Stomach (tissue), 19 donors: ENCODE measurements at places on chromosomes 5 and 9.

DNA sequence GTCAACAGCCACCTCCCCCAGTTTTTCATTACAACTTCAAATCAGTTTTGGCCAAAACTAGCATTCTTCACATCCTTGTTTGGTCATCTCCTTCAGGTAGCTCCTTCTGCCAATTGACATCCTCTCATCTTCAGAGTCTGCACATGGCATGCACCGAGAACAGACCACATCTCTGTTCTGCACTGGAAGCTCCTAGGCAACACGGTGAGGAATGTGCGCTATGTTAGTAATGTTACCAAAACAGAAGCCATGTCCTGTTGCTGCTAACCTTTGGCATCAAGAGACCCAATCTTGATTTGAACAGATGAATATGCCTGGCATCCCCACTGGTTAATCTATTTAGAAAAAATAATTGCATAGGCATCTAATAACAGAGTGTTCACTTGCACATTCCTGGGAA lies 5.1 kb upstream of the HK3 start:
- H3K36me3 ChIP-seq = peaks cover 73% of the 10 kb centered on the region
- peaks cover 7% of the 10 kb centered on the region for H3K4me1 ChIP-seq
- DNase-seq = no peak
- no peak overlapping the region for H3K4me3 ChIP-seq
- no peaks in the 10 kb centered on the region for H3K27me3 ChIP-seq

DNA sequence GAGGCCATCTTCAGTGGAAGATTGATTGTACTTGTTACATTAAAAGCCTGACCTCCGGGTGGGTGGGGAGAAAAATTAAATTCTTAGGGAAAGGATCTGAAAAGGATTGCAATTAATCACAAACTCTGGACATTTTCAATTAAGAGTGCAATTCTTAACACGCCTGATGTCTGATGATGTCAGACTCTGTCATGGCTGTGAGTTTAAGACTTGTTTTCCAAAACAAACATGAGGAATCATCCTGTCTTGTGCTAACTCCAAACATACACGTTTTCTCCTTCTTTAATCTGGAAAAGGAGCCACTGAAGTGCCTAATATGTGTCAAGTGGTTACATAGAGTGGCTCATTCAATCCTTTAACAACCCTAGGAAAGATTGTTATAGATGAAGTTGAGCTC lies 60.4 kb upstream of the SMIM23 start:
- H3K4me1 ChIP-seq = no peaks in the 10 kb centered on the region
- H3K27me3 ChIP-seq = peaks cover 3% of the 10 kb centered on the region
- no peak for DNase-seq
- no peak overlapping the region for H3K4me3 ChIP-seq

DNA sequence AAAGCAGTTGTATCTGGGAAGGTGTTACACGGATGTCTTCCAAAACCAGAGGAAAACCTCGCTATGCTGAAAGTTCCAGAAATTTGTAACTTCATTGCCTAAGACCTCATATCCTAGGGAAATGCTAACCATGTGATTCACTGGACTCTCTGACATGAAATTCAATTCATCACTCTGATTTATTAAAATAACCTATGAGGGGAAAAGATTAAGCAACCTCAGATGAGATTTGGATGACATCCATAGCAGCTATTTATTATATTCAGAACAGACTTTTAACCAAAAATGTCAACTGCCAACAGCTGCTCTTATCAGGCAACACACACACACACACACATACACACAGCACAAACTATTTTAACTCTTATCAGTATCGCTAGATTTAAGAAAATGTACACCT lies 1006.4 kb upstream of the CTNND2 start:
- DNase-seq = no peak
- no peaks in the 10 kb centered on the region for H3K36me3 ChIP-seq
- no peak overlapping the region for H3K4me3 ChIP-seq
- H3K27ac ChIP-seq = no peak overlapping the region
- no peaks in the 10 kb centered on the region for H3K4me1 ChIP-seq

- no peaks in the 10 kb centered on the region for H3K4me1 ChIP-seq
- no peak for DNase-seq
- H3K27ac ChIP-seq = no peak overlapping the region
- no peak overlapping the region for H3K4me3 ChIP-seq
Measured at GRCh38 chr5:23466401-23466912, 41.0 kb upstream of the PRDM9 start.

- peaks cover 100% of the 10 kb centered on the region for H3K36me3 ChIP-seq
- no peak for DNase-seq
- H3K4me3 ChIP-seq = no peak overlapping the region
- no peak overlapping the region for H3K27ac ChIP-seq
- peaks cover 28% of the 10 kb centered on the region for H3K4me1 ChIP-seq
Measured at GRCh38 chr9:33068991-33069390, 7.5 kb downstream of the SMU1 start.

DNA sequence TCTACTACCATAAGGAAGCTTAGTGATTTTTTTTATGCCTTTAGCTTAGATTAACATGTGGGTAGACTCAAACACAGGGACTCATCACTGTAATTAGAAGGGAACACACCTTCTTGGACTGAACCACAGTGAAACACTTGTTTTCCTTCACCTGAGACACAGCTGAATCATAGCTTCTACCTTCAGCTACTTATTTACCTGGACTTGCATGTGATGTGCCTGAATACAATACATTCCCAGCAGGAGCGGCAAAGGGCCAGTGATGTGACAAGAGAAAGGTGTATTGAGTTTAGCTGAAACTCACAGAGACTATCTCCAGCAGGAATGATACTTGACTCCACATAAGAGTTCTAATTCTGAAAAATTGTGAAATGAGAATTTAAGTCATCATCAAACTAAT lies 37.8 kb downstream of the GRAMD2B start:
- no peaks in the 10 kb centered on the region for H3K4me1 ChIP-seq
- no peaks in the 10 kb centered on the region for H3K36me3 ChIP-seq
- no peak for DNase-seq
- H3K4me3 ChIP-seq = no peak overlapping the region
- H3K27ac ChIP-seq = no peak overlapping the region

- no peaks in the 10 kb centered on the region for H3K36me3 ChIP-seq
- no peak overlapping the region for H3K27ac ChIP-seq
Measured at GRCh38 chr9:1298046-1298445, 247.9 kb downstream of the DMRT2 start.

GRCh38 chr5:43192558-43193180 lies 644 bp downstream of the NIM1K start:
- peak; percentile 65 for DNase-seq
- no peaks in the 10 kb centered on the region for H3K36me3 ChIP-seq
- no peaks in the 10 kb centered on the region for H3K27me3 ChIP-seq
- peak overlapping the region; percentile 28 for H3K27ac ChIP-seq

DNA sequence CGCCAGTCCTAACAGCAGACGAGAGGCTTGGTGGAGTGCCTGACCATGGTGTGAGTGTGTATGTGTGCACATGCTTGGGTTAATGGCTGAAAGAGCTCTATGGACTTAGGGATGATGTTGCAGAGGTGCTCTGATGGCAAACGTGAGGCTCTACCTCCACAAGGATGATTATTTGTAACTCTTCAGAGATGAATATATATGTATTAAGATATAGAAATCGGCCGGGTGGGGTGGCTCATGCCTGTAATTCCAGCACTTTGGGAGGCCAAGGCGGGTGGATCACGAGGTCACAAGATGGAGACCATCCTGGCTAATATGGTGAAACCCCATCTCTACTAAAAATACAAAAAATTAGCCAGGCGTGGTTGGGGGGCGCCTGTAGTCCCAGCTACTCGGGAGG lies 253.4 kb upstream of the CDH18 start:
- H3K27me3 ChIP-seq = no peaks in the 10 kb centered on the region
- no peak overlapping the region for H3K4me3 ChIP-seq
- H3K27ac ChIP-seq = no peak overlapping the region
- no peak for DNase-seq
- no peaks in the 10 kb centered on the region for H3K36me3 ChIP-seq

DNA sequence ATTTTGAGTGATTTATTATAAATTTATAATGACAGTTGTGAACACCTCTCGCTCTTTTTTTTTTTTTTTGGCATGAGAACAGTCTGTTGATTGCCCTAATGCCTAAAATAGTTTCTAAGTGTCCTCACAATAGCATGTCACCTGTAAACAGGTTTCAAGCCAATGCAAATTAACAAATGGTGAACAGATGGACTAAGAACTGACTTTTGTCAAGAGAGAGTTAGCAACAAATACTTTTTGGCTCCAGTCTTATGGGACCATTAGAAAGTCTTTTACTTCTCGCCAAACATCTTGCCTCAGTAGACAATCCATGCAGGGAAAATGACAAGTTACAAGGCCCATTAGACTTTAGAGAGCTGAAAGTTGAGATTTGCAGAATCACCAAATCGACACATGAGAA lies 67.8 kb downstream of the MED27 start:
- H3K4me1 ChIP-seq = peaks cover 24% of the 10 kb centered on the region
- H3K27me3 ChIP-seq = no peaks in the 10 kb centered on the region
- peaks cover 19% of the 10 kb centered on the region for H3K36me3 ChIP-seq
- H3K27ac ChIP-seq = no peak overlapping the region

GRCh38 chr5:146620669-146621051 lies 104.7 kb upstream of the GPR151 start:
- DNase-seq = no peak
- no peaks in the 10 kb centered on the region for H3K27me3 ChIP-seq
- H3K4me3 ChIP-seq = no peak overlapping the region
- no peaks in the 10 kb centered on the region for H3K4me1 ChIP-seq
- no peaks in the 10 kb centered on the region for H3K36me3 ChIP-seq
